ENCODE measurements at places on chromosomes 3 and 15.

GRCh38 chr3:61805510-61806080 lies 244.2 kb downstream of the PTPRG start:
- no peak for DNase-seq

GRCh38 chr3:169804681-169805080 lies 8.0 kb upstream of the LRRIQ4 start:
- no peak for DNase-seq

DNA sequence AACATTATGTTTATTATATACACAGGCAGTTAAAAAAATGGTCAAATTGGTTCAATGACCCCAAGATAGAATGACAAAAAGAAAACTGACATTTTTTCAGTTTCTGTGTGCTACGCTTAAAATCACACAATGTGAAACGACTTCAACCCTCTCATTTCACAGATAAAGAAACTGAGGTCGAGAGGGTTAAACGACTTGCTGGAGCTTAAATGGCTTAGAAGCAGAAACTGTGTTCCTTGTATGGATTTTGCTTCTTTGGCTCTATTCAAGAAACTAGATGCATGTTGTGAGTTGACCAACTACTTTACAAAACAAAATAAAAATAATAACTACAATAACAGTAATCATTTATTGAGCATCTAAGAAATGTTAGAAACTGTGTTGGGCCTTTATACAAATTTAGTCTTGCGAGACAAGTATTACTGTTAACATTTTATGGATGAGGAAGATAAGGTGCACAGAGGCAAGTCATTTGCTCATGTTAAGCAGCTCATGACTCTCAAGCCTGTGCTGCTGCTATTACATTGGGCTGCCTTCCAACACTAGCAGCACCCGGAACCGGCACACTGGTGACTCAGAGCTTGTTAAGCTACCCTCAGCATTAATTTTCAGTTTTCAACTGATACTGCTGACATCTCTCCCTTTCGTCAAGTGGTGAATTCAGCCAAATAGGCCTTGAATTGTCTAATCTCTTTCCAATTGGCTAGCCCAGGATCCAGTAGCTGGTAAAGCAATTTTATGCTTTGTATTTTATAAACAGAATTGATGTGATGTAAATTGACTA lies 487.6 kb downstream of the NAALADL2 start:
- DNase-seq, result peak; percentile 23

GRCh38 chr15:36884518-36884875 lies 215.9 kb downstream of the MEIS2 start:
- no peak for DNase-seq

GRCh38 chr3:153681057-153681456 lies 440.1 kb upstream of the ARHGEF26 start:
- DNase-seq, result no peak

- no peak for DNase-seq
These were observed 1.4 kb downstream of the ST6GAL1 start for GRCh38 chr3:186931532-186932280.
